ENCODE measurements at places on chromosomes 3 and 15.

- no peak for DNase-seq
These were observed 427.1 kb downstream of the SHQ1 start for GRCh38 chr3:72421126-72421525.

DNA sequence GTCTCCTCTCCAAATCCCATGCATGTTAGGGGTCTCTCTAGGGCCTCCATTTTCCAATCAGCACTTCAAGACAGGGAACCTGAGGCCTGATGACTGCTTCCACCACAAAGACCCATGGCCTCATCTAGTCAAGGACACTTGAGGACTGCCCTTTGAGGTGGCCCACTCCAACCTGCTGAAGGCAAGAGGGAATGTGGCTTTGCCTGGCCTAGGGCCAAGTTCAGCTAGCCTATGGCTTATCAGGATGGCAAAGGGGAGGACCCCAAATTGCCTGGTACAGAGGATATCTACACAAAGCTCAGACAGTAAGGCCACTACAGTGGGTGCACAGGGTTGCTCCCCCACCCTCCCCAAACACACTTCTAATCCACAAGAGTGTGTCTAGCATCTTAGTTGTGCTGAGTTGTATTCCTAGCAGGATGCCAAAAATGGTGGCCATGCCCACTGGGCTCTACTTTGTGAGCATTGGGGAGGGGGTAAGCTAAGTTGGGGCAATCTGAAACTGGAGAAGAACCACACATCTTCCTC lies 10.0 kb upstream of the GRAMD2A start:
- DNase-seq: no peak

- DNase-seq: no peak
These were observed 37.8 kb upstream of the GOLGA6L2 start for GRCh38 chr15:23484870-23485269.

- DNase-seq: no peak
These were observed 146.9 kb downstream of the ERC2 start for GRCh38 chr3:56321383-56321782.

DNA sequence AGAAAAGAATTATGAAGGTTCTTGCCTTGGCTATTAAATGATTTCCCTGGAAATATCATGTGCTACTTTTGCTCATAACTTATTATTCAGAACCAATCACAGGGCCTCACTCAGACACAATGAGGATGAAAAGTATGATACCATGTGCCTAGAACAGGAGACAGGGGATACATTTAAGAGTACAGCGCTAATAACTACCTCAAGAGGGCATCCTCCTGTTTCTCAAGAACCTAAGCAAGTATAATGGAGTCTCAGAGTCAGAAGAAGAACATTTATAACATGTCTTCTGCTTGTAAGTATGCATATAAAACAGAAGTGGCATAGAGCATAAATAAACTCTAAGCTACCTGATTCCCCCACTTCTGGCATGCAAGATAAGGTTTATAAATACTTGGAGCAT lies 125.4 kb upstream of the MME start:
- no peak for DNase-seq

DNA sequence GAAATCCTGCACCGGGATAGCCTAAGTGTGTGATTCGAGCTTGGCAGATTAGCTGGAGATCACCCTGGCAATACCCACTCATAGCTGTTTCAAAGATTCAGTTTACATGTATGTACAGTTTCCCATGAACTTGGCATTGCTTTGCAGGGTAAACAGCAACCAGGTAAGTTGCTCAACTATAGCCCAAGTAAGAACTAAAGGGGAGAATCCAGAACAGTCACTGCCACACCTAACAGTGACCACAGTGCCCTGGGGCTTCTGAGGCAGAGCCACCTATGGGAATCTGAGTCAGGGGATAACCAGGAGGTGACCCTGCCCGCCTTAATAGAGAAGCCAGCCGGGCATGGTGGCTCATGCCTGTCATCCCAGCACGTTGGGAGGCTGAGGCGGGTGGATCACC lies 15.9 kb downstream of the CDAN1 start:
- no peak for DNase-seq
